ENCODE measurements at places on chromosomes 11 and 22.

GRCh38 chr11:86245369-86246292 lies 1.1 kb downstream of the EED start:
- DNase-seq: no peak

- DNase-seq: no peak
These were observed 103.5 kb upstream of the CADM1 start for GRCh38 chr11:115607621-115608221.

- no peak for DNase-seq
These were observed 1508.2 kb downstream of the BRD1 start for GRCh38 chr22:48319321-48320047.

GRCh38 chr11:114159802-114160632 lies 100.5 kb downstream of the ZBTB16 start:
- peak; percentile 88 for DNase-seq

DNA sequence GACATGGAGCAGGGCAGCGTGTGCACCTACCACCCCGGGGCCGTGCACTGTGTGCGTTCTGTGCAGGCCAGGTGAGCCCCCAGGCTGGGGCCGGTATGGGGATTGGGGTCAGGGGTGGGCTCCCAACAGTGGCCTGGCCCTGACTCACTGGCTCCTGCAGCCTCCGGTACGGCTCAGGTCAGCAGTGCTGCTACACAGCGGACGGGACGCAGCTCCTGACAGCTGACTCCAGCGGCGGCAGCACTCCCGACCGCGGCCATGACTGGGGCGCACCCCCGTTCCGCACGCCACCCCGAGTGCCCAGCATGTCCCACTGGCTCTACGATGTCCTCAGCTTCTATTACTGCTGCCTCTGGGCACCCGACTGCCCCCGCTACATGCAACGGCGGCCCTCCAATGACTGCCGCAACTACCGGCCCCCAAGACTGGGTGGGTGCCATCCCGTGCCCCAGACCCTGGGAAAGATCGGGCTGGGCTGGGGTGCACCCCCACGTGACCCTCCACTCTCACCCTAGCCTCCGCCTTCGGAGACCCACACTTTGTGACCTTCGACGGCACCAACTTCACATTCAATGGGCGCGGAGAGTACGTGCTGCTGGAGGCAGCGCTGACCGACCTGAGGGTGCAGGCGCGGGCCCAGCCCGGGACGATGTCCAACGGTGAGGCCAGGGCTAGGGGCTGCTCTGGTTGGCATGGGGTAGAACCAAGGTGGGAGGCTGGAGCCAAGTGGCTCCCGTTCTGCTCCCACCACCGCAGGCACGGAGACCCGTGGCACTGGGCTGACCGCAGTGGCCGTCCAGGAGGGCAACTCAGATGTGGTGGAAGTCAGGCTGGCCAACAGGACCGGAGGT lies 4.4 kb downstream of the SUSD2 start:
- no peak for DNase-seq

GRCh38 chr11:123519055-123519796 lies 89.2 kb downstream of the GRAMD1B start:
- no peak for DNase-seq

DNA sequence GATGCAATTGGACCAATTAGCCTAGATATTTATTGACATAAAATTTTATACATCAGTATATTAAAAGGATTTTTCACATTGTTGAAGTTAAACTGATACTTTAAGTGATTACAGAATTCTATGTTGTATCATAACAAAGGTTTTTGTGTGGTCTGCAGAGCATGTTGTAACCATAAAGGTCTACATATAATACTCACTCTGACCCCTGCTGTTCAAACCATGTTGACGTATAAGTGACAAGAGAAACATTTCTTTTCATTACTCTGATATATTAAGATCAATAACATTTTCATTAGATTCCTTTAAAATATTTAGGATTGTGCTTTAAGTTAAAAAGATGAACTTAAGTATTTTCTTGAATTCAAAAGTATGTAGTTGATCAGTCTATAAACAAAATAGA lies 63.9 kb downstream of the GAS2 start:
- DNase-seq: peak; percentile 27

GRCh38 chr11:20310137-20310536 lies 53.4 kb upstream of the HTATIP2 start:
- peak; percentile 96 for DNase-seq
